ENCODE measurements at places on chromosomes 7 and 10.

- no peak for DNase-seq
Measured at GRCh38 chr10:50636618-50637579, 13.1 kb upstream of the SGMS1 start.

DNA sequence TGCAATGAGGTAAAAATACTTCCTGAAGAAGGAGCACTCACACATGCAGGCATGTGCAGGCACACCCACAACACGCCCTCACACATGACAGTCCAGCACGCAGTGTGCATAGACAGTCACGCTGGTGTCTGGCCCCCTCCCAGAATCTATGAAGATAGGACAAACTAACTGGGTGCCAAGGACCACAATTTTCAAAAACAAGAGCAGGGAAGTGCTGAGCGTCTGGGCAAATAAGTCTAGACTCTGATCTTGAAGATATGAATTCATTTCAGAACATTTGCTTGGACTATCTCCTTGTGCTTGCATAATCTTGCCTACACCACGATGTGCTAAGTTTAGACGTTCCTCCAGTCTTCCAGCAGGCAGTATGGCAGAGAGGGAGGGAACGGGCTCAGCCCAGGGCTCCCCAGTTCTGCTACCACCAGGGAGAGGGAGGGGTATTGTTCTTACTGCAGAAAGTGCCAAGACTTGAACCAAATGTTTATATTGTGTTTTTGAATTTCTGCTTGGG lies 276.5 kb upstream of the KLF6 start:
- DNase-seq: no peak

GRCh38 chr10:90042075-90042474 lies 340.7 kb downstream of the KIF20B start:
- DNase-seq: no peak

- no peak for DNase-seq
Measured at GRCh38 chr7:144142187-144142586, 19.2 kb downstream of the OR2A14 start.

Measured in stimulated activated CD8-positive, alpha-beta memory T cell treated with anti-CD3 and anti-CD28 coated beads, Interleukin-15, amount 100 ng/mL, for 48 hours (primary cell).